ENCODE measurements at places on chromosomes 6 and 20.

DNA sequence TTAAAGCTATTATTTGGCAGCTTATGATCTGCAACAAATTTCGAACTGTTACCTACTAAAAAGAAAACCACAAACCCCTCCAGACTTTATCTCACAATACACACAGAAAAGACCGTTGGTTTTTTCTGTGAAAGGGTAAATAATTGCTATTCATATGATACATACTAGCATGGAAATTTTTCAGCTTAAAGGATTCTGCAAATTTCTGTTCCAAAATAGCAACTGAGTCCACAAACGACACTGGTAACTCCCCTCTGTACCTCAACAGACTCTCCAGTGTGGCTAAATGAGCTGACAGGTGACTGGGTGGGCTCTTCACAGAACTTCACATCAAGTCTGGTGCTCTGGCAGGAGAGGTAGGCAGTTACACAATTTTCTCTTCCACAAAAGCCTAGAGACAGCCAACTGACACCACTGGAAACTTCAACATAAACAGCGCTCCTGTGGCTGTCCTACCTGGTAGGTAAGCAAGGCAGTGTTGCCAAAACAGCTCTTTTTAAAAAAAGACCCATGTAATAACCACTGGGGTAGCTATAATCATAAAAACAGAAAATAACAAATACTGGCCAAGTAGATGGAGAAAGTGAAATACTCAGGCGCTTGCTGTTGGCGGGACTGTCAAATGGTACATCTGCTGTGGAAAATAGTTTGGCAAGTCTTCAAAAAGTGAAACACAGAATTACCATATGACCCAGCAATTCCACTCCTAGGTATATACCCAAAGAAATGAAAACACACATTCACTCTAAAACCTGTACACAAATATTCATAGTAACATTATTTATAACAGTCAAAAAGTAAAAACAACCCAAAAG, 37.8 kb downstream of the ELOVL5 start:
- DNase-seq = no peak

DNA sequence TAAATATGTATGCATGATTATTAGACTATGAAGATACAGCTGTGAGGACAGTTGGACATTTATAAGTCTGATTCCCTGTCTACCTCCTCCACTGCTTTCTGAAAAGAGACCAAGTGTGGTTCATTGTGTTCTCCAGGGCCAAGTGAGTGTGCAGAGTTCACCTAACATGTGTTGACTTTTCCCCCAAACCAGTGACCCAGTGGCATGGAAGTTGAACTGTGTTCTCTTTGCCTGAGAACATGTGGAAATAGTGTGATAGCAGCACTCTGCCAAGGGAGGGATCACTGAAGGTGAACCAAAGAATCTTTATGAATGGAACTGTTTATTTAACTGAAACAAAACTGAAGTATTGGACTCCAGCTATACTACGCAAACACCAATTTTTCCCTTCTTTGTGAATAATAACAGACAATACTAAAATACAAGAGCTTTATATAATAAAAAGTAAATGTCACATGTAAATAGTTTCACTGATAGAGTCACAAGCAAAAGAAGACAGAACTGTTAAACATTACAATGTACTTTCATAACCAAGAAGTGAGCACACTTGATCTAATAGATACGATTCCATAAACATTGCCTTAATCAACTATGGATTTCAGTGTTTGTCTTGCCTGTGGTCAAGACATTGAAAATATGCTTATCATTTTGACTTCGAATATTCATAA, 200.3 kb upstream of the FUT9 start:
- no peak for DNase-seq

DNA sequence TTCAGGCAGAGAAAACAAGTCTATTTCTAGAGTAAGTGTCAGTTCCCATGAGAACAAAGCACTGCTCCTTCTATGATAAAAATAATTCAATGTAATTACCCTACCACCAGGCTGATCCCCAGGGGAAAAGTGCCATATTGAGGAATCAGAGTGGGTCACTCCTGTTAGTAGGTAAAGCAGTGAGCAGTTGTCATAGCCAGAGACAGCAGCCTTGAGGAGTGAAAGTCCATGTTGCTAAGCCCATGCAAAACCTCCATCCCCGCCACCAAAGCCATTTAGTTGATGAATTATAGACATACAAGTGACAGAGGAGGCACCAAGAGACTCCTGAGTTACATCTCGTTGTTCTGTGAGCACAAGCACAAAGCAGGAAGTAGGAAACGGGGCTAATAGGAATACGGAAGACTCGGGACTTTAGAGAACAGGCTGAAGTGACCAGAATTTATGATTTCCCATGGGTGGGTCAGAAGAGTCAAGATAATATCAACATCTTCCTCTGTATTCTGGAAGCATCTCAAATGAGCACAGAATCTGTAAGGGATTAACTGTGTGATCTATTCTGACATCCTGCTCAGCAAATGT, 197.9 kb downstream of the MAFB start:
- no peak for DNase-seq

- DNase-seq = no peak
Measured at GRCh38 chr20:32434434-32434833, 76.3 kb downstream of the ASXL1 start.

DNA sequence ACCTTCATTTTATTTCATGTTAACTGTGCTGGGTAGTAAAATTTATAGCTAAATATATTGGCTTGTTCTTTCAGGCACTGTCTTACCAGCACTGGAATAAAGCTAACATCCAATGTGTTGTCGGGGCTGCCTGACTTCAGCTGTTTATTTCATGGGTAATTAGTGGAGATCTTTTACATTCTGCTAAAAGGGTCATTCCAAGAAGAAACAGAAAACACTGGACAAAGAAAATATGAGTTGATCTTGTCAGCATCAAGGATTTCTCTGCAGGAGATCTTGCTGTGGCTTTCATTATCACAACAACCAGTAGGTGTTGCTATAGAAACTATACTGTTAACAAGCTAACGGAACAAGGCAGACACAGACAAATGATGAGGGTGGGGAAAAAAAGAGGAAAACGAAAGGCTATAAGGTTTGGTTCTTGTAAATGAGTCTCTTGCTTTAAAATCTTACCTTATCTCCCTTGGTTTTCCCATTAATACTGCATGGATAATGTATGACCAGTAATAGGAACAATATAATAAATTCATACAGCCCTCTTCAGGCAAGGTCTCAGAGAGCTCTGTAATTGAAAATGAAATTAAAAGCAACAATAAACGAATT, 206.8 kb downstream of the SIM1 start:
- DNase-seq = peak; percentile 15

DNA sequence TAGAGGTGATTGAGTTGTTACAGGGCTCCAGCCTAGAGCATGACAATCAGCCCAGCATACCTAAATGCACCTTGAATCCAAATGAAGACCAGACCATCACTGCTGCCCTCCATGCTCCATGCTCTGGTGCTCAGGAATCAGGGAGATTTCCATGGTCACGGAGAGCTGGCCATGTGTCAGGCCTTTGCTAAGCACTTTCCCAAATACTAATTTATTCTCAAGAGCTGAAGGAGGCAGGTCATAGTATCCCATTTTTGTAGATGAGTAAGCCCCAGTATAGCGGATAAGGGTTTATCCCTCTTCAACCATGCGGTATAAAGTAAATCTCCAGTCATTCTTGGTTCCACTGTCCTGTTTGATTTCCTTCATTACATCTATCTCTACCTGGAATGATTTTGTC, 240.8 kb downstream of the TFAP2A start:
- no peak for DNase-seq

- DNase-seq = no peak
Measured at GRCh38 chr20:4083098-4083865, 67.9 kb upstream of the RNF24 start.

GRCh38 chr20:23140991-23141390, 54.9 kb upstream of the CD93 start:
- DNase-seq = no peak

DNA sequence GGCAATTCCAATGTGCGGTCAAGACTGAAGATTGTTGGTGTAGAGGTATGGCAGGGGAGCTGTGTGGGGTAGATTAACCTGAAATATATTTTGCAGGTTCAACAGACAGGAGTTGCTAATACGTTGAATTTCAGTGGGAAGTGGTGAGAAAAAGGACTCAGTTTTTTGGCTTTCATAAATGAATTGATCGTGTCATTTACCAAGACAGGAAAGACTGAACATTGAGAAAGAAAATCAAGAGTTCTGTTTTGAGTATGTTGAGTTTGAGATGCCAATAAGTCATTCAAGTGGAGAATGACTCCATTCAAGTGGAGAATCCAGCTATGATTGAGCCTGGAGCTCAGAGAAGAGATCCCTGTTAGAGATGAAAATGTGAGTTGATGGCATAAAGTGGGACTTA, 31.1 kb downstream of the NFYA start:
- no peak for DNase-seq

GRCh38 chr20:2103461-2104153, 2.0 kb downstream of the STK35 start:
- no peak for DNase-seq

GRCh38 chr6:134111062-134111677, 58.7 kb upstream of the SLC2A12 start:
- DNase-seq = no peak

DNA sequence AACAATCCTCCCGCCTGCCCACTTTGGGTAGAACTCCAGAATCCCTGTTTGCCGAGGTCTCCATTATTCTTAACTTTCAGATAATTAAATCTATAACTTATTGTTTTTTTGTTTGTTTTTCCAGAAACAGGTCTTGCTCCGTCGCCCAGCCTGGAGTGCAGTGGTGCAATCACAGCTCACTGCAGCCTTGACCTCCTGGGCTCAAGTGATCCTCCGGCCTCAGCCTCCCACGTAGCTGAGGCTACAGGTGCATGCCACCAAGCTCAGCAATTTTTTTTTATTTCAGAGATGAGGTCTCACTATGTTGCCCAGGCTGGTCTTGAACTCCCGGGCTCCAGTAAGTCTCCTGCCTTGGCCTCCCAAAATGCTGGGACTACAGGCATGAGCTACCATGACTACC, 28.8 kb downstream of the ZMYND8 start:
- no peak for DNase-seq

DNA sequence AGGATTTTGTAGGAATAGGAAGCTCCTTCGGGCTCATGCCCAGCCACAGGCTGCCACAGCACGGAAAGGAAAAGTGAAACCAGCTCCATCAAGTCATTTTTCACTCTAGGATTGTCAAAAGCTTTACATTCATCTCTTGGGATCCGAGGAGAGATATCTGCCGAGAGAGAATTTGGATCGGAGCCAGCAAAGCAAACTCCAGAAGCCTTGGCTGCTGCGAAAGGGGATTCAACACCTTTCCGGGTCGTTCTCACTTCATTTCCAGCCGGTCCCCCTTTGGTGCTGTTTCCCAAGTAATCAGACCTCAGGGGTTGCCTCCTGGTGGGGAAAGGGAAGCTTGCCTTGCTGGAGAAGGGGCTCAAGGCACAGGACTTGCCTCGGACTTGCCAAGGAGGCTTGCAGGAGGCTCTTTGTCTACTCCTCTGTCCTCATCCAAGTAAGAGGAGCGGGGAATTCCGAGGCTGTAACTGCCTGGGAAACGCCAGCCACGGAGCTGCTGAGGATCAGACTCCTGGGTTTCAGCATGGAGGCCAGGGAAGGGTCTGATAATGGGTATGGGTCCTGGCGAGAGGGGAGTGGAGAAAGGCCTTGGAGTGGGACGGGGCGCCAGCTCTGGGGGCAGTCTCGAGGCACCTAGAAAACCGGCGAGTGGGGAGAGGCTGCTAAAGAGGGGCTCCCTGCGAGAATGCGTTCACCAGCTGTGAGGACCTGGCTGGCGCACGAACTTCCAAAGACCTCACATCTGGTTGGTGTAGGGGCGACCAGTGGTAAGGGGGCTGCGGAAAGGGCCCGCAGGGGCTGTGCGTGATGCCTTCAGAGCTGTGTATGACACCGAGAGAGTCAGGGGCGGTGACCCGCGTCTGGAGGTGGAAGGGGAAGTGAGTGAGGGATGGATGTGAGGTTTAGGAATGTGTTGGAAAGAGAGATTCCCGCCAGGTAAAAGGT, 702 bp downstream of the ETV7 start:
- peak; percentile 4 for DNase-seq

GRCh38 chr20:51631011-51631950, 88.8 kb upstream of the NFATC2 start:
- DNase-seq = peak; percentile 97

GRCh38 chr20:25237610-25238318, 10.1 kb upstream of the PYGB start:
- peak; percentile 96 for DNase-seq

DNA sequence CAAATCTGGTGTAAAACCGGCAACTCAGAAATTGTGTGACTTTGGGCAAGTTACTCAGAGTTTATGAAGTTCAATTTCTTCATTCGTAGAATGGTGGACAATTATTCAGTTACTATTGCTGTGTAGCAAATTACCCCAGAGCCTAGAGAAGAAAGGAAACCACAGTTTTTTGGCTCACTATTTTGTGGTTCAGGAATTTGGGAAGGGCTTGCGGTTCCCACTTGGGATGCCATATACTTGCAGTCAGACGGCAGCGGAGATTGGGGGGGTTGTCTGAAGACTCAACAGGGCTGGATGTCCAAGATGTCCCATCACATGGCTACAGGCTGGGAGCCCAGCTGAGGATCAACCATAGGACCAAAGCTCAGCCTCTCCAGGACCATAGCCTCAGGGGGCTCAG, 108.1 kb downstream of the PCSK2 start:
- DNase-seq = no peak

- DNase-seq = no peak
Measured at GRCh38 chr6:53066077-53066417, 843 bp downstream of the FBXO9 start.

DNA sequence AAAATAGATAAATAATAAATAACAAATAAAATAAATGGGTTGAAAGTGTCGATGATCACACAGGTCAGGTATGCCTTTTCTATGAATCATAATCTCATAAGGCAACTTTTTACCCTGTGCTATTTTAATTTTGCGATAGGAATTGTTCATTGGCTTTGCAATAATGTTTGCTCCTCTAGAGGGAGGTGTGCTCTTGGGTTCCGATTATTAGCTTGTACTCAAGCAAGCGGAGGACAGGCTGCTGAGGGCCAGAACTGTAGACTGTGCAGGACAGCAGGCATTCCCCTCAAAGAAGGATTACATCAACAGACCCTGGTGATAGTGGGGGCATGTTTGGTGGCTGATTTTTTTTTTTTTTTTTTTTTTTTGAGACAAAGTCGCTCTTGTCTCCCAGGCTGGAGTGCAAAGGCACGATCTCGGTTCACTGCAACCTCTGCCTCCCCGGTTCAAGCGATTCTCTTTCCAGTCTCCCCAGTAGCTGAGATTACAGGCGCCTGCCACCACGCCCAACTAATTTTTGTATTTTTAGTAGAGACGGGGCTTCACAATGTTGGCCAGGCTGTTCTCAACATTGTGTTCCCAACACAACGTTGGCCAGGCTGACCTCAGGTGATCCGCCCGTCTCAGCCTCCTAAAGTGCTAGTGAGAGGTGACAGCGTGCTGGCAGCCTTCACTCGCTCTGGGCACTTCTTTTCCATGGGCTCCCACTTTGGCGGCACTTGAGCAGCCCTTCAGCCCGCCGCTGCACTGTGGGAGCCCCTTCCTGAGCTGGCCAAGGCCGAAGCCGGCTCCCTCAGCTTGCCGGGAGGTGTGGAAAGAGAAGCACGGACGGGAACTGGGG, 35.6 kb downstream of the RIOK1 start:
- no peak for DNase-seq

DNA sequence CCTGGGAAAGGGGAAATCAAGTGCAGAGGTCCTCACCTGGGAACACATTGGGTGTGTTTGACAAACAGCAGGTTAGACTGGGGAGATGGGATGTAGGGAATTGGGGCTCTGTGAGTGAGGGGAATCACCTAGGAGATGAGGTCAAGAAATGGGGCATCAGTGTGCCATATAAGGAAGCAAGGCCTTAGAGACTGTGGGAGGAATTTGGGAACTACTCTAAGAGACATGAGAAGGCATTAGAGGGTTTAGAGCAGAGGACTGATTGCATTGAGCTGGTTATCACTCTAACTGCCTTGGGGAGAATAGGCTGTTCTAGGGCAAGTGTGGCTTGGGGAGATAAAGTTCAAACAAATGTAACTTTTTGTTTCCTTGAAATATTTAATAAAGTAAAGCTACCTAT, 189.9 kb downstream of the EYA4 start:
- DNase-seq = no peak
